ENCODE measurements at places on chromosomes 5 and 9. TPM values are rescaled to one million over a fixed set of nuclear protein-coding genes. Genes with fewer than 3 reads are reported as not detected.
A peak's percentile ranks its signal among the peaks of the same experiment; 100 is the strongest.

- H3K4me1 ChIP-seq: no peaks in the 10 kb centered on the region
- H3K4me3 ChIP-seq: no peak overlapping the region
- H3K36me3 ChIP-seq: no peaks in the 10 kb centered on the region
- no peak overlapping the region for H3K27ac ChIP-seq
- DNase-seq: peak; percentile 9
- no peaks in the 10 kb centered on the region for H3K27me3 ChIP-seq
Measured at GRCh38 chr9:95224376-95225019, 93.0 kb downstream of the FANCC start.

GRCh38 chr5:121378046-121378445 is 473.6 kb upstream of the FTMT start:
- no peak overlapping the region for H3K4me3 ChIP-seq
- peaks cover 6% of the 10 kb centered on the region for H3K4me1 ChIP-seq
- no peaks in the 10 kb centered on the region for H3K27me3 ChIP-seq
- DNase-seq: no peak
- no peak overlapping the region for H3K27ac ChIP-seq

DNA sequence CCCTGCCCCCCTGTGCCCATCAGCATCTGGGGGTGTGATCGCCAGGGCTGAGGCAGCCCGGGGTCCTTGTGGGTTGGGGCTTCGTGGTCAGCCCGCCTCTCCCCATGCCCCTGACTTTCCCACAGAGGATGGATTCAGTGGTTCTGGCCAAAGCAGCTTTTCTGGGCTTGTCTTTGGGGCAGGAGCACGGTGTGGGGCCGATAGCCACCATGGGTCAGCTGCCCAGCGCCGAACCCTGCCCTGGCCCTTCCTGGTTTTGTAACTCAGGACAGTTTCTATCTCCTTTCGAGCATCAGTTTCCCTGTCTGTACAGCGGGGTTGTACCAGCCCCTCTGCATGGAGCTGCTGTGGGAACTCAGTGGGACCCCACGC is 77.1 kb downstream of the HMCN2 start:
- H3K4me3 ChIP-seq: no peak overlapping the region
- no peak for DNase-seq
- no peaks in the 10 kb centered on the region for H3K4me1 ChIP-seq
- no peak overlapping the region for H3K27ac ChIP-seq
- H3K36me3 ChIP-seq: no peaks in the 10 kb centered on the region

- no peaks in the 10 kb centered on the region for H3K36me3 ChIP-seq
- DNase-seq: no peak
- H3K4me3 ChIP-seq: no peak overlapping the region
- no peaks in the 10 kb centered on the region for H3K4me1 ChIP-seq
- no peak overlapping the region for H3K27ac ChIP-seq
Measured at GRCh38 chr5:60533789-60534188, 166.2 kb downstream of the DEPDC1B start.

DNA sequence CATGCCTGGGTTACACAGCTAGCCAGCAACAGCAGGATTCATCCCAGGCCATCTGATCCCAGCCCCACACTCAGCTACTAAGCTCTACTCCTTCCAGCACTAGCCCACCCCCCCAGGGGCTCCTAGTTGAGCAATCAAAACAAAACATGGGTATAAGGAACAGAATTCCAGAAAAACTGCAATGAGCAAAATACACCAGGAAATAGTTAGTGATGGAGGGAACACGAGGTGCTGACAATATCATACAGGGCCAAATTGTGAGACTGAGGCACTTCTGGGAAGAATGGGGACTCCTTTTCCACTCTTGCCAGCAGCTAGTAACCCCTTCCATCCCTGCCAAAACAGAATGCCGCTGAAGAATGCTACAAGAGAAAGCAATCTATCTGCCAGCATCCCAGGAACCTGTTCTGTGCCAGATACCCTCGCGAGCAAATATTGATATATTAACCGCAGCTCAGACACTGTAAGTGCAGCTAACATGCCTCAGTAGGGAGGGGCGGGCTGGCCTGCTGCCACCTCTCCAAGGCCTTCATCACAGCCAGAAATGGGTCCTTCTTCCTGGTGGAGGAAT is 161.4 kb downstream of the SLIT3 start:
- DNase-seq: no peak
- no peak overlapping the region for H3K27ac ChIP-seq
- H3K4me1 ChIP-seq: no peaks in the 10 kb centered on the region
- no peaks in the 10 kb centered on the region for H3K36me3 ChIP-seq
- no peaks in the 10 kb centered on the region for H3K27me3 ChIP-seq
- no peak overlapping the region for H3K4me3 ChIP-seq

DNA sequence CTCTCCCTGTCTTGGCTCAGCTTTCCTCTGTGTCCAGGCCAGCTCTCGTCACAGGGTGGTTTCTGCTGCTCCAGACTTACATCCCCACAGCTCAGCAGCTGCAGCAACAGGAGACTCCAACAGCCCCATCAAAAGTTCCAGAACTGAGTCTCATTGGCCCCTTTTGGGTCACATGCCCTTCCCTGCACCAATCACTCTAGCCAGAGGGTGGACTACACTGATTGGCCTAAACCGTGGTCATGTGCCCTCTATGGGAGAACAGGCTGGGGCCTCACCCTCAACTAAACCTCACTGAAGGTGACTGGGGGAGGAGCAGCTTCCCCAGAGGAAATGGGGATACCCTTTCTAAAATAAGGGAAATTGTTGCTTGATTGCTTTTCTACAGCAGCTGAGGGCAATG is 44.4 kb upstream of the CPLX2 start:
- no peak for DNase-seq
- H3K27ac ChIP-seq: no peak overlapping the region
- no peak overlapping the region for H3K4me3 ChIP-seq
- H3K4me1 ChIP-seq: peaks cover 5% of the 10 kb centered on the region
- no peaks in the 10 kb centered on the region for H3K36me3 ChIP-seq

GRCh38 chr9:95877984-95878383 is 2.5 kb downstream of the ERCC6L2 start:
- H3K36me3 ChIP-seq: peaks cover under 1% of the 10 kb centered on the region
- H3K27ac ChIP-seq: no peak overlapping the region
- no peaks in the 10 kb centered on the region for H3K27me3 ChIP-seq
- no peak for DNase-seq
- H3K4me1 ChIP-seq: peaks cover 6% of the 10 kb centered on the region

DNA sequence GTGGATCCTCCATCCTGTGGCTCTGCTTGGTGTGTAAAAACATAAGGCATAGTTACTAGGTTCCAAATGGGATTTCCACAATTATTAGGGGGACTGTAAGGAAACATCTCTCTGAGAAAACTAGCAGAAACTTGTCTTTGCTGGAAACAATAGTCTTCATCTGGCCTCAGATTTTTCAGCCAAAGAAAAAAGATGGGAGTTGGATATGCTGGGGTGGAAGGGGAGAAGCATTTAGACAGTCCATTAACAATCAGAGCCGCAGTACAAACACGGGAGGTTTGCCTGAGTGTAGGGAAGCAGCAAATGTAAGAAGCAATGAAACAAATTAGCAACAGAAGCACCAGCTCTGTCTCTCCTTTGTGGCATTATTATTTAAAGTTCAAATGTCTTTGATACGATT is 402.7 kb upstream of the ZNF608 start:
- no peak for DNase-seq
- no peaks in the 10 kb centered on the region for H3K27me3 ChIP-seq
- H3K27ac ChIP-seq: no peak overlapping the region
- no peaks in the 10 kb centered on the region for H3K36me3 ChIP-seq
- peaks cover 5% of the 10 kb centered on the region for H3K4me1 ChIP-seq
- no peak overlapping the region for H3K4me3 ChIP-seq

GRCh38 chr9:73132034-73132776 is 19.5 kb upstream of the ANXA1 start:
- DNase-seq: peak; percentile 90
- peak overlapping the region; percentile 97 for H3K27ac ChIP-seq
- peaks cover 31% of the 10 kb centered on the region for H3K4me1 ChIP-seq
- H3K4me3 ChIP-seq: peak overlapping the region; percentile 76
- H3K27me3 ChIP-seq: no peaks in the 10 kb centered on the region

- no peaks in the 10 kb centered on the region for H3K4me1 ChIP-seq
- H3K36me3 ChIP-seq: no peaks in the 10 kb centered on the region
- no peak for DNase-seq
- H3K27me3 ChIP-seq: no peaks in the 10 kb centered on the region
- H3K4me3 ChIP-seq: no peak overlapping the region
- no peak overlapping the region for H3K27ac ChIP-seq
Measured at GRCh38 chr9:96442491-96442890, 7.5 kb upstream of the HABP4 start.

- peaks cover 57% of the 10 kb centered on the region for H3K36me3 ChIP-seq
- no peak for DNase-seq
- no peaks in the 10 kb centered on the region for H3K27me3 ChIP-seq
- peaks cover 8% of the 10 kb centered on the region for H3K4me1 ChIP-seq
- no peak overlapping the region for H3K4me3 ChIP-seq
Measured at GRCh38 chr5:1319436-1320256, 24.8 kb upstream of the TERT start.

The KCNV2 gene
- not detected for total RNA-seq

The SPAAR gene
- 0.72 TPM for total RNA-seq

The LCN12 gene
- 0.86 TPM for total RNA-seq

The PLEKHG4B gene
- not detected for total RNA-seq

The CEMIP2 gene
- 13.7 TPM for total RNA-seq

The GRXCR2 gene
- total RNA-seq: not detected

The TPD52L3 gene
- not detected for total RNA-seq

The ANXA2R gene
- total RNA-seq: 1.3 TPM

The CCL27 gene
- 0.49 TPM for total RNA-seq
